ENCODE measurements at places on chromosomes 5 and 9. TPM values are rescaled to one million over a fixed set of nuclear protein-coding genes. Genes with fewer than 3 reads are reported as not detected.

GRCh38 chr9:133509179-133510083, 15.3 kb downstream of the MYMK start:
- H3K4me3 ChIP-seq, result peak overlapping the region; percentile 58
- peak overlapping the region; percentile 49 for H3K27ac ChIP-seq
- no peaks in the 10 kb centered on the region for H3K36me3 ChIP-seq
- H3K27me3 ChIP-seq, result no peaks in the 10 kb centered on the region
- peak; percentile 14 for DNase-seq
- H3K4me1 ChIP-seq, result peaks cover 11% of the 10 kb centered on the region

DNA sequence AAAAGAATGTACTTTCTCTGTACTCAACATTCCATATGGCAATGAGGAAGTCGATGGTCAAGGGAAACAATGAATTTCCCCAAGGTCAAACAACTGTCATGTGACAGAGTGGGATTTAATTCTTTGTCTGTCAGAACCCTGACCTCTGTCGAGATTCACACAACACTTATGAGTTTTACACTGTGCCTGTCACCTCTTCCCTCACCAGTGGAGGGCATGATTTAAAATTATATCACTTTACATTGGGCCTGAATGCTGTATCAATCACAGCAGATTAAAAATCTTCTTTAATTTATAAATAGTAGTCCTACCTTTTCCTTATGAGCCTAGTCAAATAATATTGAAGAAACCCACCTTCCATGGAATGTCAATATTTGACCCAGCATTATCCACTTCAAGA, 276.7 kb downstream of the CDH10 start:
- no peak overlapping the region for H3K4me3 ChIP-seq
- DNase-seq, result no peak
- H3K36me3 ChIP-seq, result no peaks in the 10 kb centered on the region
- no peaks in the 10 kb centered on the region for H3K27me3 ChIP-seq

DNA sequence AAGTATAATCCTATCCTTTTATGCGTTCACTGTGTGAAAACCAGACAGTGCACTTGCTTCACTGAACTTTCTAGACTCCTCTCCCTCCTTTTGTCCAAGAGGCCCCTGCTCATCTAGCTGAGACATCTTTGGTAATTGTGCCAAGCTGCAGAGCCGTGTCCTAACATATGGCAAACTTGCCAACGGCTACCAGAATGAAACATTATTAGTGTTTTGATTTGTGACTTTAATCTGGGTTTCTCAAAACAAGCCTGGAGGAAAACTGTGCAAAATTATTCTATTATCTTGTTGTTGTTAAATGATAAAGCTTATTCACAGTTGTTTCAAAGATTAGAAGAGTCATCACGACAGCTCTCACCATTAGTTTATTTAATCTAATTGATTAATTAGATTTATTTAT, 79.0 kb upstream of the RETREG1 start:
- H3K4me3 ChIP-seq, result no peak overlapping the region
- no peaks in the 10 kb centered on the region for H3K27me3 ChIP-seq
- no peak for DNase-seq
- H3K36me3 ChIP-seq, result no peaks in the 10 kb centered on the region
- H3K27ac ChIP-seq, result no peak overlapping the region

DNA sequence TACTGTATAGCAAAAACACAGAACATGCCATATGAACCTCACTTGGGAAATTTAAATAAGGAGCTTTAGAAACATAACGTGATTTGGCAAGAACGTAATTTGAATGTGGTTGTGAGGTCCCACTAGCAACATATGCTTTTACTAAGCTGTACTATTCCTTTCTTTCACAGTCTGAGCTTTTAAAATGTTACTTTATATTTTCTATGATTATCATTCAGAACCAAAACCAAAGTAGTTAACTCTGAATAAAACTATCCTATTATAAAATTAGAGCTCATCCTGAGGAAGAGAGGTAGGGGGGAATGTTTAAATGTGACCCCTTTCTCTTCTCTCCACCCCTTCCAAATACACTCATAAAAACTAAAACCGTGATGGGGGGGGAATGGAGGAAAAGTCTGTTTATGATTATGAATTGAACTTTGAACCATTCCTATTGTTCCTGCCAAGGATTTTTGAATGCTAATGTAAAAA, 435.7 kb downstream of the NFIB start:
- no peaks in the 10 kb centered on the region for H3K36me3 ChIP-seq
- no peaks in the 10 kb centered on the region for H3K27me3 ChIP-seq
- no peak overlapping the region for H3K27ac ChIP-seq
- DNase-seq, result no peak

DNA sequence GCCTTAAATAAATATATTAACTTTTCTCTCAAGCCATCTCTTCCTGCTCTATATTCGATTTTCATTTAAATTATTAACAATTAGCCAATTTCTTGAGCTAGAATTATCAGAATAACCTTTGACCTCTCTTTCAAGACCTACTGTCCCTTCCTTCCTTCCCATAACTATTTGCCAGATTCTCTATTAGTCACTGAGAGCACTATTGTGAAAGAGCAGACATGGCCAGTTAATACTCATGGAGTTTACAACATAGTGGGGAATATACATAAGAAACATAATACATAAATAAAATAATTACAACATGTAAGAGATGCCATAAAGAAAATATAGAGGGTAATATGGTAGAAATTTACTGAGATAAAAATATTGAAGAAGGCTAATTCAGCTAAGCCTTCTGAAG, 72.1 kb upstream of the CHD1 start:
- no peaks in the 10 kb centered on the region for H3K27me3 ChIP-seq
- H3K27ac ChIP-seq, result no peak overlapping the region
- peaks cover 3% of the 10 kb centered on the region for H3K36me3 ChIP-seq
- DNase-seq, result no peak

Gene C5orf46
- not detected for total RNA-seq

Gene SV2C
- total RNA-seq, result not detected

Gene SOHLH1
- total RNA-seq, result not detected
